Brain pericyte (primary cell): ENCODE measurements at places on chromosomes 3 and 15.

DNA sequence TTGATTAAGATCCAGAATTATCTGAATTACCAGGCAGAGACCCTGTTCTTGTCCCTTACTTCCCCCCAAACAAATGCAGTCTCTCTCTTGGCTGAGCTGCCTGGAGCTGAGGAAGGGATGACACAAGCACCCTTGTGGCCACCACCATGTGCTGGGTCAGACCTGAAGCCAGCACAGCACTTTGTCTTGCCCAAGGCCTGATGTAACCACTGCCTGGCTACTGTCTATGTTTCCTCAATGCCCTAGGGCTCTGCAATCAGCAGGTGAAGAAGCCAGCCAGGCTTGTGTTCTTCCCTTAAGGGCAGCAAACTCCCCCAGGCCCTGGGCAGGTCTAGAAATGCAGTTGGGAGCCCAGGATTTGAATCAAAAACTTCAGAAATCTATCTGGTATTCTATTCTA is 15.8 kb upstream of the CASR start:
- DNase-seq = no peak

DNA sequence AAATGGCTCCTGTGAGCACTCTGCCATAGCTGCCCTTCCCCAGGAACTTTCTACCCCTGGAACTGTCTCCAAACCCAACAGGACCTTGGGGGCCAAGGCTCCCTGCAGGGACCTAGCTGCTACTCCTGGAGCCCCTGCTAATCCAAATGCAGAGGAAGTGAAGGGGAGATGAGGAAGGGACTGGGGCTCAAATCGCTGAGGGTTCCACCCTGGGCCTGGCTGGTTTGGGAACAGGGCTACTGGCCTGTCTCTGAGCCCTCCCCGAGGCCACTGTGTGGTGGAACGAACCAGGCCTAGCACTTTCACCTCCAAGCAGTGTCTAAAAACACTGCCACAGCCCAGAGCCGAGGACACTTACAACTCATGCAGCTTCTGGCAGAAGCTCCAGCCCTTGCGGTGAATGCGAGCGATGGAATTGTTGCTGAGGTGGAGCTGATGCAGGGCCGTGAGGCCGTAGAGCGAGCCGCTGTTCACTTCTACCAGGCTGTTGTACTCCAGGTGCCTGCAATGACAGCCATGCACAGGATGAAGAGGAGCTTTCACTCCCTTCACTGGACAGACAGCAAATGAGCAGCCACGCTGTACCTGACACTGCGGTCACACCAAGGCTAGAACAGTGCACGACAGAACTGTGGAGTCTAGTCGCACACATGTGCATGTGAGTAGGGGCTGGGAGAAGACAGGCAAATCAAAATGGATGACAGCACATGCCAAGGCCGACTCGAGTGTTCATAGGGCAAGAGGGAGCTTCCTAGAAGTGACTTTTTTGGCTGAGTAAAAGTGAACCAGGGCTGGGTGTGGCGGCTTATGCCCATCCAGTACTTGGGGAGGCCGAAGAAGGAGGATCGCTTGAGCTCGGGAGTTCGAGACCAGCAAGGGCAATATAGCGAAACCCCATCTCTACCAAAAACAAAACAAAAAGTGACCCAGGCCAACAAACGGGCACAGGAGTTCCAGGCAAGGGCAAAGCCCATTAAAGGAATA is 90.8 kb downstream of the LRIG1 start:
- no peak for DNase-seq

DNA sequence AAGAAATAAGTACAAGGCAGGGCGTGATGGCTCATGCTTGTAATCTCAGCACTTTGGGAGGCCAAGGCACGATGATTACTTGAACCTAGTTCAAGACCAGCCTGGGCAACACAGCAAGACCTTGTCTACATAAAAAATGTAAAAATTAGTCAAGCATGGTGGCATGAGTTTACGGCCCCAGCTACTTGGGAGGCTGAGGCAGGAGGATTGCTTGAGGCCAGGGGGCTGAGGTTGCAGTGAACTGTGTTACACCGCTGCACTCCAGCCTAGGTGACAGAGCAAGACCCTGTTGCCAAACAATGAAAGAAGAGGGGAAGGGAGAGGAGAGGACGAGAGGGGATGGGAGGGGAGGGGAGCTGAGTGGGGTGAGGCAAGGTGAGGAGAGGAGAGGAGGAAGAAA is 152.7 kb upstream of the PRICKLE2 start:
- DNase-seq = no peak

GRCh38 chr15:52787123-52787503 is 3.0 kb downstream of the ONECUT1 start:
- no peak for DNase-seq

GRCh38 chr15:31264559-31265089 is 62.0 kb upstream of the KLF13 start:
- no peak for DNase-seq

GRCh38 chr15:40241269-40242212 is 2.7 kb downstream of the PAK6 start:
- no peak for DNase-seq

DNA sequence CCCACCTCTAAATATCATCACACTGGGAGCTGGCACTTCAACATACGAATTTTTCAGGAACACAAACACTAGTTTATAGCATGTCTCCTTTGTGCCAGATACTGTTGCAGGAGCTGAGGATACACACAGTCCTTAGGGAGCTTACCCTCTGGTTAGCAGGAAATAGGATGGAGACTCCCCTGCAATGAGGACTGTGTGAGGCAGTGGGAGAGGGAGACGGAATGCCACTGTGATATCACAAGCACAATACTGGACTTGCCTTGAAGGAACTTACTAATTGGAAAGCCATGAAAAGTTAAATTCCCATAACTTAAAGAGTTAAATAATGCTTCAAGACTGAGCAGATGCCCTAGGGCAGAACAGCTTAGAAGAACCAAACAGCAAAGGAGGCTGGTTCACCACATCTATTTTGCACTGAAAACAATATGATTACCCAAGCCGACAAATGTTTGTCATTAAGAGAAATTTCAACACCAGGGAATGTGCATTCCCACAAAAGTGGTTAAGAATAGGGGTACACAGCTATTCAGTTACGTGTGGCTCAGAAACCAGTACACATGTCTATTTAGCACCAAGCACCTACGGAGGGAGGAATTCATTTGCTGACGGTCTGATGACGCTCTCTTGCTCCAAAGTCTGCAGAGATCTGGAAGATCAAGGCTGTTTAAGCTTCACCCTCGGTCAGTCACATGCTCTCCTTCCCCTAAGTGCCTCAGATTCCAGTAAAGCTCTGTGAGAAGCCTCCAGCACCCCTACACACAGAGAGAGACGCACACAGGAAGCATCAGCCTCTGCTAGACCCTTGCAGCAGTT is 5.2 kb downstream of the TBC1D2B start:
- DNase-seq = peak; percentile 58
